ENCODE measurements at places on chromosomes 2 and 18.

DNA sequence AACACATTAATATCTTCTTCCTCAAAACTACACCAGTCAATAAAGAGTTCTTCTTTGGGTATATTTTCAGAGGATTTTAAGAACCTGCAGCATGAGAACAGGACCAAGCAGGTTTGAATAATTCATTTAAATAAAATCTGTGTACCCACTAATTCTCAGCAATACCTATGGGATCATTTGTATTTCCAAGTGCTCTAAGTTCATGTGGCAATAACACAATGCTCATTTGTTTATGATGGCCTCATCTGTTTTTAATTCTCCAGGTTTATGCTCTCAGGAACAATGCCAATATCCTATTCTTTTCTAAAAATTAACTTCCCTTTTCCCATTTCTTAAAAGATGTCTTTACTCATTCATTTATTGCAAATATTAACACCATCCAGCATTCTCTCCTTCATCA is 264.7 kb downstream of the METTL4 start:
- no peak for DNase-seq

GRCh38 chr2:164328310-164328709 is 293.0 kb downstream of the GRB14 start:
- DNase-seq = no peak

- no peak for DNase-seq
These were observed 453.7 kb downstream of the SLC4A3 start for GRCh38 chr2:220081171-220081570.

GRCh38 chr2:239690651-239691631 is 290.1 kb upstream of the HDAC4 start:
- DNase-seq = no peak

GRCh38 chr2:238060096-238060541 is 682 bp upstream of the SCLY start:
- DNase-seq = no peak
